ENCODE measurements at places on chromosomes 2 and 18.

GRCh38 chr2:153074207-153074606 lies 355.8 kb downstream of the ARL6IP6 start:
- no peaks in the 10 kb centered on the region for H3K36me3 ChIP-seq
- no peak overlapping the region for H3K4me3 ChIP-seq
- H3K4me1 ChIP-seq, result no peaks in the 10 kb centered on the region
- H3K27ac ChIP-seq, result no peak overlapping the region
- DNase-seq, result no peak

DNA sequence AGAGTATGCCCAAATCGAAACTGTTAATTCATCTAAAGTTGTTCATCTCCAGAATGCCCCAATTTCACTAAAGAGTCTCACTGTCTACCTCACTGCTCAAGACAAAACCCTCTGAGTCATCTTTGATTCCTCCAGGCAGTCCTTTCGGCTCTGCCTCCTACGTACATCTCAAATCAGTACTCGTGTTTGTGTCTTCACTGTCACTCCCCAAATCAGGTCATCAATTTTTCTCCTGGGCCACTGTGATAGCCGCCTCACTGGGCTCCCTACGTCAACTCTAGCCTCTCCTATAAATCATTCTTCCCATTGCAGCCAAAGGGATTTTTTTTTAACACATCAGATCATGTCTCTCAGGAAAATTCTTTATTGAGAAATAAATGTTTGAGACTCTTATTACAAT lies 42.1 kb upstream of the TTC39C start:
- no peak overlapping the region for H3K4me3 ChIP-seq
- H3K4me1 ChIP-seq, result peaks cover 8% of the 10 kb centered on the region
- no peak for DNase-seq
- no peak overlapping the region for H3K27ac ChIP-seq
- no peaks in the 10 kb centered on the region for H3K27me3 ChIP-seq
- H3K36me3 ChIP-seq, result no peaks in the 10 kb centered on the region

- no peak overlapping the region for H3K4me3 ChIP-seq
- no peak for DNase-seq
- no peaks in the 10 kb centered on the region for H3K27me3 ChIP-seq
- no peak overlapping the region for H3K27ac ChIP-seq
Observed at GRCh38 chr2:61272421-61273070, 110.6 kb downstream of the C2orf74 start.

DNA sequence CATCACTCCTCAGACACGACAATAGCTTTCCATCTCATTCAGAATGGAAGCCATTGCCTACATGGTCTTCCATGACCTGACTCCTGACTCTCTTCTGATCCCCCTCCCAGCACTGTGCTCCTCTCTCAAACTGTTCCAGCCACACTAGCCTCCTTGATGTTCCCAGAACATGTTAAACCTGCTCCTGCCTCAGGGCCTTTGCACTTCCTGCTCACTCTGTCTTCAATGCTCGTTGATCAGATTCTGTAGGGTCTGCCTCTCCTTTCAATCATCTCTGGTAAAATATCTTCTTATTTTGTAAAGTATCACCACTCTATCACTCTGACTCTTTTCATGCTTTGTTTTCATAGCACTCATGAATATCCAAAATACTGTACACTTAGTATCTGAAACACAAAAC lies 84.9 kb downstream of the SESTD1 start:
- H3K4me1 ChIP-seq, result no peaks in the 10 kb centered on the region
- no peaks in the 10 kb centered on the region for H3K27me3 ChIP-seq
- no peaks in the 10 kb centered on the region for H3K36me3 ChIP-seq
- no peak for DNase-seq
- no peak overlapping the region for H3K27ac ChIP-seq

DNA sequence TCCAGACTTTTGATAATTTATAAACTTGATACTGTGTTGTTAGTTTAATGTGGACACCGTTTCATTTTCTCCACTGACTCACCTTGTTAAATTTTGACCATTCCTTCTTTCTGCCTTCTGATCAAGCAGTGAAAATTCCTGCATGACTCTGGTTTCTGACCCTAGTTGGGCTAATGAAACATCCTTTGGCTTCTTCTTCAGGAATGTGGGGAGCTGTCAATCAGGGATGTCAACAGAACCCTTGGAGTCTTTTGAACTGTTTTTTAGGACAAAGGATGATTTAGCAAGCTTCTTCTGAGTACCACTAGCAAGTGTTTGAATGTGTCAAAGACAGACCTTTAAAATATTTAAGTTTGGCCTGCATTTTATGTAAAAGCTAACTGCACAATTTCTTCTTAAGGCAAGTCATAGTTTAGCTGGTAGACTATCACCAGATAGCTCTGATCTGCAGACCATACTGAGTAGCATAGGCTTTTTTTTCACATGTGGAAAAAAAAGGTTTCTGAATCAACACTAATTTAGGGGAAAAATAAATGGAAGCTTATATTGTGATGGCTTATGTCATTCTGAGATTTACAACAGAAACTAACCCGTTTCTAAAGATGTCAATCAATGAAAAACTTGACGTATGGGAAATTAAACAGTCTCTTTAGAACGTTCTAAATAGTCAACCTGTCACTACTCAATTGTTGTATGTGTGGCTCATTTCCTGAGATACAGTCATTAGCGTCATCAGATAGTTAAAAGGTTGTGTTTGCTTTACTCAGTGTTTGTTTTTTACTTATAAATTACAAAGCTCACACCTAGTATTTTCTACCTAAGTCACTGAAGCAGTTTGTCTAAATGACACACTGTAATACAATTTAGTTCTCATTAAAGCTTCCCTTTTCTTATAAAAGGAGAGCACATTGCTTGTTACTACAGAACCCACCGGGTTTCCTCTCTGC lies 311.4 kb downstream of the PTPRM start:
- H3K4me1 ChIP-seq, result no peaks in the 10 kb centered on the region
- H3K36me3 ChIP-seq, result no peaks in the 10 kb centered on the region
- H3K27me3 ChIP-seq, result no peaks in the 10 kb centered on the region
- H3K4me3 ChIP-seq, result no peak overlapping the region
- DNase-seq, result no peak

GRCh38 chr2:179255129-179255528 lies 9.5 kb downstream of the SESTD1 start:
- DNase-seq, result no peak
- H3K27me3 ChIP-seq, result no peaks in the 10 kb centered on the region
- no peak overlapping the region for H3K27ac ChIP-seq
- no peak overlapping the region for H3K4me3 ChIP-seq

- H3K27ac ChIP-seq, result no peak overlapping the region
- no peaks in the 10 kb centered on the region for H3K27me3 ChIP-seq
- DNase-seq, result no peak
Observed at GRCh38 chr2:237199082-237199481, 113.4 kb downstream of the COPS8 start.

- no peaks in the 10 kb centered on the region for H3K4me1 ChIP-seq
- H3K36me3 ChIP-seq, result no peaks in the 10 kb centered on the region
- H3K27me3 ChIP-seq, result no peaks in the 10 kb centered on the region
- no peak overlapping the region for H3K27ac ChIP-seq
Observed at GRCh38 chr2:207254591-207255464, 89.1 kb upstream of the KLF7 start.

- no peaks in the 10 kb centered on the region for H3K27me3 ChIP-seq
- no peaks in the 10 kb centered on the region for H3K36me3 ChIP-seq
- no peak for DNase-seq
- no peak overlapping the region for H3K27ac ChIP-seq
- no peaks in the 10 kb centered on the region for H3K4me1 ChIP-seq
Observed at GRCh38 chr2:30475542-30475941, 28.5 kb downstream of the LCLAT1 start.

- H3K36me3 ChIP-seq, result no peaks in the 10 kb centered on the region
- no peak overlapping the region for H3K27ac ChIP-seq
- H3K4me3 ChIP-seq, result no peak overlapping the region
- H3K27me3 ChIP-seq, result no peaks in the 10 kb centered on the region
Observed at GRCh38 chr2:167181134-167181533, 292.9 kb downstream of the XIRP2 start.

DNA sequence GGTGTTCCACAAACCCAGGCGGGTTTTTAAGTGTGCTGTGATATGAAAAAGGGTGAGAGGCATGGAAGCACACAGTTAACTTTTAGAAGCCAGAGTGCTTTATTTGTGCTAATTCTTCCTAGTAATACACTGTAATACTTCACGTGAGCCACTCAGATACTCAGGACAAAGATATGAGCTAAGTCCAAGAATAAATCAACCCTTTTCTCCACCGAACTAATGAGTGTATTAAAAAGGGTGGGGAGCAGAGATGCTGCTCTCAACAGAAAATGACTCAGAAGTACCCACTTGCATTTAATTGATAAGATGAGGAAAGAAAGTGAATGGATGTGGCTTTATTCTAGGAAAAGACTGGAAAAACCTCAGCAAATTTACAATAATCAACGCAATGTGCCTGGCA lies 79.9 kb downstream of the UXS1 start:
- DNase-seq, result no peak
- no peak overlapping the region for H3K4me3 ChIP-seq
- peaks cover 37% of the 10 kb centered on the region for H3K36me3 ChIP-seq
- H3K27ac ChIP-seq, result no peak overlapping the region
- H3K27me3 ChIP-seq, result no peaks in the 10 kb centered on the region

DNA sequence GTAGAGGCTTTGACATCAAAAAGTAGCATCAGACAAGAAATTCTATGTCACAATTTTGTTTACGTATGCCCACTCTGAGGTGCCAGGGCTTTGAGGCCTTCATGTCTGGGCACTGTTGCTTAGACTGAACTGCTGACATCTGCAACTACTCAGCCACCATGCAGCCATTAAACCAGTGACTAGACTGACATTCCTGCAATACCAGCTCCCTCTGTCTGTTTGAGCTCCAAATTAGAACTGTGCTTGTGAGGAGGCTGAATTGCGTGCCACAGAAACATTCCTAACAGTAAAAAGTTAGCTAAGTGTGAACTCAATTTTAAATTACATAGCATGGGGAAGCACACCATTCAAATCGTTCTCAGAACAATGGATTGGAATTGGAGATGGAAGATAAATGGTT lies 163.2 kb downstream of the INSIG2 start:
- no peak for DNase-seq
- H3K4me1 ChIP-seq, result no peaks in the 10 kb centered on the region
- H3K4me3 ChIP-seq, result no peak overlapping the region
- H3K36me3 ChIP-seq, result no peaks in the 10 kb centered on the region

DNA sequence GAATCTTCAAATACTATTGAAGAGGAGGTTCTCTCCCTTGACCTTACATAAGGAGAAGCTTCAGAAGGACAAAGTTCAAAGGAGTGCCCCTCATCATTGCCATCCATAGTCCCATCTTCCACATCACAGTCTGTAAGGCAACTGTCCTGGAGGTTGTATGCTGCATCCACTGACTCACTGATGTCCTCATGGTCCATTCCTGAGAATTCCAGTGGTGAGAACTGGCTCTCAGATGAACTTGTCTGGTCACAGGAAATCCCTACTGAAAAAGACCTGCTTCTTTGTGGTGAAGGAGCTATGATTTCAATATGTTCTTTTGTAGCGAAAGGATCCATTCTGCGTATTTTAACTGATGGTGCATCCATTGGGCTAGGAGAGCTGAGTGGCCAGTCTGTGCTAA lies 52.2 kb downstream of the EIF2AK3 start:
- DNase-seq, result no peak
- H3K4me3 ChIP-seq, result no peak overlapping the region
- peaks cover 34% of the 10 kb centered on the region for H3K36me3 ChIP-seq

DNA sequence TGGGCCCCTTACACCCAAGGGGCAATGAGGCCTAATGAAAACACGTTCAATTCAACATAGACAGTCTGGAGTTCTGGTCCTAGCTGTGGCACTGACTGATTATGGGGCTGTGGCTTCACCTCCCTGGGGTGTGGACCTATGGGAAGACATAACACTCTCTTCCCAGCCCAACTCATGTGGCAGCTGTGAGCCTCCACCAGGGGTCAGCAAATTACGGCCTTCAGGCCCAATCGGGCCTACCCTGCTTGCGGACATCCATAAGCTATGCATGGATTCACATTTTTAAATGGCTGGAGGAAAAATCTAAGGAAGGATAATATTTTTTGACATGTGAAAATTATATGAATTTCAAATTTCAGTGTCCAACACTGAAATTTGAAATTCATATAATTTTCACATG lies 101.3 kb downstream of the LOXHD1 start:
- H3K27me3 ChIP-seq, result no peaks in the 10 kb centered on the region
- H3K4me3 ChIP-seq, result no peak overlapping the region
- no peak overlapping the region for H3K27ac ChIP-seq

- no peak overlapping the region for H3K4me3 ChIP-seq
- no peak for DNase-seq
- H3K4me1 ChIP-seq, result no peaks in the 10 kb centered on the region
- no peaks in the 10 kb centered on the region for H3K27me3 ChIP-seq
- H3K27ac ChIP-seq, result no peak overlapping the region
Observed at GRCh38 chr2:214676421-214677089, 132.9 kb downstream of the BARD1 start.

DNA sequence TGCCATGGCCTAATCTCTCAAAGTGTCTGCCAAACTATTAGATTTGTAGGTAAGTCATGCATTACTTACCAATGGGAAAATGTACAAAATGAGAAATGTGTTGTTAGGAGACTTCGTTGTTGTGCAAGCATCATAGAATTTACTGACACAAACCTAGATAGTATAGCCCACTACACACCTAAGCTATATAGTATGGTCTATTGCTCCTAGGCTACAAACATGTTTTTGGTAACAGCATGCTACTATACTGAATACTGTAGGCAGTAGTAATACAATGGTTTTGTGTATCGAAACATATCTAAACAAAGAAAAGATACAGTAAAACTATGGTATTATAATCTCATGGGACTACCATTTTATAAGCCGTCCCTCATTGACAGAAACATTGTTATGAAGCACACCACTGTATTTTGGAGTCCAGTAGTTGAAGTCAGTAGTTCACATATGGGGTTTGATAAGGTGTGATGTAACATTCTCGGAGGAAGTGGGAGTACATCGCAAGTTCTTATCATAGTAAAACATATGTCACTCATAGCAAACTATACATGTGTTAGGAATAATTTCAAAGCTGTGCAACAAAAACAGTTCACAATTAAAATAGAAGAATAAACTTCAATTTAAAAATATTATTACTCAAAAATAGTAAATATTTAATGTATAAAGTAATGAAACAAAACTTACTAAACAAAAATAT lies 12.0 kb upstream of the GTF2A1L start:
- no peaks in the 10 kb centered on the region for H3K36me3 ChIP-seq
- H3K27ac ChIP-seq, result no peak overlapping the region
- no peaks in the 10 kb centered on the region for H3K27me3 ChIP-seq
- no peak overlapping the region for H3K4me3 ChIP-seq
- no peak for DNase-seq

- H3K27ac ChIP-seq, result no peak overlapping the region
- no peak for DNase-seq
- H3K4me3 ChIP-seq, result no peak overlapping the region
- no peaks in the 10 kb centered on the region for H3K36me3 ChIP-seq
- H3K27me3 ChIP-seq, result no peaks in the 10 kb centered on the region
- H3K4me1 ChIP-seq, result no peaks in the 10 kb centered on the region
Observed at GRCh38 chr18:63762518-63762917, 12.7 kb upstream of the SERPINB7 start.

DNA sequence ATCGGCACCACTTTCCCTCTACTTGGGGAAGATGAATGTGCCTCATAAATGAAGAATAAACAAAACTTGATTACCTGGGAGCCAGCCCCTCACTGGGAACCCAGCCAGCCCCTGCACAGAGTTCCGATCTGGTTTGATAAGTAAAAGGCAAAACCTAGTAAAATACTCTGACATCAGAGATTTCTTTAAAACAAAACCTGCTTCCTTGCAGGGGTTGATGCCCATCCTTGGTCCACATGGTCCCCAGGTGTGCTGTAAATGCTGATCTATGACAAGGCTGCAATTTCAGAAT lies 218.8 kb upstream of the APCDD1 start:
- no peak for DNase-seq
- no peak overlapping the region for H3K27ac ChIP-seq
- H3K4me1 ChIP-seq, result peaks cover 22% of the 10 kb centered on the region
- H3K36me3 ChIP-seq, result no peaks in the 10 kb centered on the region
- H3K4me3 ChIP-seq, result no peak overlapping the region
- H3K27me3 ChIP-seq, result no peaks in the 10 kb centered on the region

Measured in thymus (tissue), 14 donors.